ENCODE measurements at places on chromosomes 1 and 21.

- DNase-seq, result no peak
Measured at GRCh38 chr1:175195798-175196197, 3.2 kb upstream of the KIAA0040 start.

GRCh38 chr21:45078877-45079281, 4.5 kb downstream of the ADARB1 start:
- peak; percentile 74 for DNase-seq

GRCh38 chr1:79749607-79750006, 743.1 kb upstream of the ADGRL4 start:
- no peak for DNase-seq

DNA sequence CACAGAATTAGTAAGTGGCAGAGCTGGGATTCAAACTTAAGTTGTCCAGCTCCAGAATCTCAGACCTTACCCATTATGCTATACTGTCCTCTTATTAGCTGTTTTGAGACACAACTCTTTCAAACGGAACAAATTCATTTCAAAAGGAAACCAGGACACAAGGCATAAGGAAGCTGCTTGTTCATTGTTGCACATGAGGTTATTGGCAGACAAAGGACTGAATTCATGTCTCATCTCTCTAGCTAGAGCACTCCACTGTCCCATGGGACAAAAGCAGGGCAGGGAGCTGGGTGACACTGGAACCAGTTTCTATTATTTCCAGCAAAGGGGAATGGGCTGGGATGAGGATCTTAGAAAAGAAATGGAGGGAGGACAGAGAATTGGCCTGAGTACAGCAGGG, 26.4 kb downstream of the CHI3L2 start:
- DNase-seq, result no peak

DNA sequence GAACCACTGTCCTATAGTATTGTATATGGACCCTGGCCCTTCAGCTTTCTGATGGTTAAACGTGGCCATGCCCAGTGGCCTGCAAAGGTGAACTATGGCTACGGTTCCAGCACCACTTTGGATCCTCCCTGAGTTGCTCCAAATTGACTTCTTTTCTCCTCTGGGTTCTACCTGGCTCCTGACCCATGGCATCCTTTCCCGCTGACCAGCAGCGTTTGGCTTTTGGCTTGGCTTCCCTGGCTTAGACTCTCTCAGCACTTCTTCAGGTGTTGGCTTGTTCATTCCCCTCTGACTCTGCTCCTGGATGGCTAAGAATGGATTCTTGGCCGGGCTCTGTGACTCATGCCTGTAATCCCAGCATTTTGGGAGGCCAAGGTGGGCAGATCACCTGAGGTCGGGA, 152.9 kb downstream of the CNIH3 start:
- no peak for DNase-seq

DNA sequence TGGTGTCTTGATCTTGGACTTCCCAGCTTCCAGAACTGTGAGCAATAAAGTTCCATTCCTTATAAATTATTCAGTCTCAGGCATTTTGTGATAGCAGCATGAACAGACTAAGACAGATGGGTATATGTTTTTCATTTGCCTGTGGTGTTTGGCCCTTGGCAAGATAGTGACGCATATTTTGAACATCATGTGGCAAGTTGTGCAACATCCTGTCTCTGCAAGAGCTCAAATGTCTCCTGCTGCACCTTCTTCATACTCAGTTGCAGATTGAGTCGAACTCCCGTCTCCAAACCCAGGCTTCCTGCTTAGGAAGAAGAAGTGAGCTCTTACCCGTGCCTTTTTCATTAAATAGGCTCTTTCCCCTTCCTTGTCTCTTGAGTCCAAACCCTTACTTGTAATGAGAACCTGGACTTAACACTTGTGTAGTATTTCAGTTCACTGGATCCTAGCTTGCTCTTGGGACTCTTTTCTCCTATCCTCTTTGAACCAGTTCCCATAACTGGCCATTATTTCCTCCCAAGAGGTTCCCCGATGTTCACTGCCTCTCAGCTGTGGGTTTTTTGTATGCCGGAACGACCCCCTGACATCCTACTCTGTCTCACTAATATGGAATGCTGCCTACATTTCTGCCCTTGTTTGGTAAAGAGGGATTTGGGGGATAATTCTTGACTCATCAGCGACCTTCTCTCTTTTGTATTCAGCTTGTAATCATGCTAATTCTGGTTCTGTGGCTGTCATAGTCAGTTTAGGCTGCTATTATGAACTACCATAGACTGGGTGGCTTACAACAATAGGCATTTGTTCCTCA, 125.0 kb upstream of the KCNK2 start:
- DNase-seq, result no peak

DNA sequence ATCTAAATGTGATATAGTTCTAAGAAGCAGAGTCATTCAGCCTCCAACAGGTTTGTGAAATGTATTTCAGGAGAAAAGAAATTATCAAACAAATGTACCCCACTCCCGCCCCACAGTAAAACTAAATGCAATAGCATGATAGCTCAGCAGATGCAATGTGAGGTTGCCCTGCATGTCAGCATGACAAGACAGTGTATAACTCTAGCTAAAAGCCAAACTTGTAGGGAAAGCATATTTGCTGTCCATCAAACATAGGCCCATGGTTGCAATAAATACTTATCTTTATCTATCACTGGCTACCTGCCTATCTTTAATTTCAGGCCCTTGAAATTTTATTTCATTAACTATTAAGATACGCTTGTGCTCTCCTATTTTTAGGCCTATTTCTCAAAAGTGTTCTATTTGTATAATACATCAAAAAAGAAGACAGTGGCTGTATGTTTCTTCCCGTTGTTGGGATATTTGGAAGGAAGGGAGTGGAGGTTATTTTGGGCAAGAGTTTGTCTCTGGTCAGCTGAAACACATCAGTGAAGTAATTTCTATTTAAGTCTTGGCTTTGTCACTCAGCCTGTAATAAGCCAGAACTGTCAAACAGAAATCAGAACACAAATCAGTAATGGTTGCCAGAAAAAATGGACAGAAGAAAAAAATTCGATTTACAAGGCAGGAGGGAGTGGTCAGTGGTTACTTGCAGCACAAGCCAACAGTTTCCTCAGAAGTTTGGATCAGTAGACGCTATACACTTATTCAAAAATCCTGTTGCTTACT, 307.4 kb upstream of the ADGRL2 start:
- DNase-seq, result no peak

DNA sequence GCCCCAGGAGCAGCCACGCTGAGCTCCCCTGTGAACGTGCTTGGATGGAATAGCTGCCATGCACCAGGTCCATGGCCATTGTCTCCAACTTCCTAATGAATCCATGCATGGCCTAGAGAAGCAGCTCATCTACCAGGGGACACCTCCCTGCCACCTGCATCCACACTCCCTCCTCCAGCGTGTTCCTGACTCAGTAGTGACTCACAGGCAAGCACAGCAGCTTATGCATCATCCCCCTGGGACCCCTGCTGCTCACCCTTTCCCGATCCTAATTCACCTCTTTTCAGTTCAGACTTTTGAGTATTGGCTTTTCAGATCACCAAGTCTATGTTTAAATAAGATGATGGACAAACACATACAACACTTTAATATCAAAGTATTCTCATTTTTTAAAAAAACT, 39.9 kb upstream of the TADA1 start:
- no peak for DNase-seq

GRCh38 chr1:61844006-61844405, 101.7 kb downstream of the PATJ start:
- no peak for DNase-seq

GRCh38 chr21:38325731-38326420, 69.1 kb downstream of the KCNJ15 start:
- DNase-seq, result no peak

DNA sequence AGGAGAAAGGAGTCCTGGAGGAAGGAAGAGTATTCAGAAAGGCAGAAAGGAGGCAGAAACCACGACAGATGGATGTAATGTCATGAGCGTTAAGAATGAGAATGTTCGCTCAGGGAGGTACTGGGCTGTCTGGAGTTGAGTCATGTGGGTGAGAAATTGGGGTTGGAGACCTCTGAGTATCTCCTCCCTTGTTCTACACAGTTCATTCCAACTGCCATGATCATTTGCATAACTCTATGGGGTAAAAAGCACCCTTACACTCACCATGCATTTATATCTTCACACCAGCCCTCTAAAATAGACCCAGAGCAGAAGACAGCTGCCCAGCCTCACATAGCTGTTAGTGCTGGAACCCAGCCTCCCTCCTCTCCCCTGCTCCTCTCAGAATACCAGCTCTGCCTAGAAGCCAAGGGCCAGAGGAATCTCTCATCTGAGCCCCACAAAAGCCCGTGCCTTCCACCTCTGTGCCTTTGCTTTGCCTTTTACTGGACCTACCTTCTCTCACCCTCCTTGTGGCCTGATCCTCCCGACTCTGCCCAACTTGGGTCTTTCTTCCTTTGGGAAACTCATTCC, 85.2 kb downstream of the BEND5 start:
- DNase-seq, result no peak

- DNase-seq, result no peak
Measured at GRCh38 chr1:41924911-41925310, 6.2 kb upstream of the HIVEP3 start.

DNA sequence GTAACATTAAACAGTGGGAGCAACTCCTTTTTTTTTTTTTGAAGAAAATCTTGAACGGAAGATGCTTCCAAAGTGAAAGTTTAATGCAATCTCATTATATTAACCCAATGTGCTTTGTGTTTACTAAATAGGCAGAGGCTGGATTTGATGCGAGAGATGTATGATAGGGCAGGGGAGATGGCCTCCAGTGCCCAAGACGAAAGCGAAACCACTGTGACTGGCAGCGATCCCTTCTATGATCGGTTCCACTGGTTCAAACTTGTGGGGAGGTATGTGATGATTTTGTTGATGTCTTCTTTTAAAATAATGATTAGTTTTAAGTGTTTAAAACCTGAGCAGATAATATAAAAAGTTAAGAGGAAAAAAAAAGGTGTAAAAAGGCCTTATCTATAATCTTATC, 74.2 kb upstream of the PGD start:
- DNase-seq, result no peak

DNA sequence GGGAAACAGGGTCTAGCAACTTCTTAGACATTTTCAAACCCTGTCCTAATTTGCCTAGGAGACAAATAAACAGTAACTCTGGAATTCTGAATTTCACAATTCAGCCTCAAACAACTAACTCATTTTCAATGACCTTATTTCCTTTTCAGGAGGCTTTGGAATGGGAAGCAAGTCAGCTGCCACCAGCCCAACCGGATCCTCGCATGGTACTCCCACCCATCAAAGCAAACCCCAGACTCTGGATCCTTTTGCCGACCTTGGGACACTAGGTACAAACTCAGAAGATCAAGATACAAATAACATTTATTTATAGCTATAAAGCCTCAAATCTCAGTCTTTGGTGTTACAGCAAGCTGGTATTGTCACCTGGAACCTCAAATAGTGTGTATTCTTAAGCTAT, 18.9 kb upstream of the LEPR start:
- no peak for DNase-seq

- no peak for DNase-seq
Measured at GRCh38 chr1:246923482-246923881, 8.3 kb downstream of the AHCTF1 start.

GRCh38 chr1:245645894-245646293, 491.1 kb downstream of the KIF26B start:
- no peak for DNase-seq

GRCh38 chr1:180849031-180849775, 63.5 kb upstream of the KIAA1614 start:
- no peak for DNase-seq

GRCh38 chr1:43101061-43101460, 71.0 kb downstream of the EBNA1BP2 start:
- no peak for DNase-seq

DNA sequence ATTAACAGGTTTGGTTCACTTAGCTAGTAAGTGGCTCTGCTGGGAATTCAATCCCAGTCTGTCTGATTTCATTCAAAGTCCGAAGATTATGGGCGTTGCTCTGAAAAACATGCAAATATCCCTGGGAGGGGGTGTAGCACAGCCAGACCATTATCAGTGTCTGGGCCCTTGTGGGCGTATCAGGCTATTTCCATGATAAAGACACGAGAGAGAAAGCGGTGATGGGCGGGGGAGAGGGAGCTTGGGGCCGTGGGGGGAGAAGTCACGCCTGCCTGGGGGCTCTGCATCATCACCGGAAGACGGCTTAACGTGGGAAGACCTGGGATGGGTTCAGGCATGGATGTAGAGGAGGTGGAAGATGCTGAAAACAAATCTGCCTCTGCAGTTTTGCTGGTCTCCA, 25.8 kb downstream of the IL6R start:
- DNase-seq, result no peak

DNA sequence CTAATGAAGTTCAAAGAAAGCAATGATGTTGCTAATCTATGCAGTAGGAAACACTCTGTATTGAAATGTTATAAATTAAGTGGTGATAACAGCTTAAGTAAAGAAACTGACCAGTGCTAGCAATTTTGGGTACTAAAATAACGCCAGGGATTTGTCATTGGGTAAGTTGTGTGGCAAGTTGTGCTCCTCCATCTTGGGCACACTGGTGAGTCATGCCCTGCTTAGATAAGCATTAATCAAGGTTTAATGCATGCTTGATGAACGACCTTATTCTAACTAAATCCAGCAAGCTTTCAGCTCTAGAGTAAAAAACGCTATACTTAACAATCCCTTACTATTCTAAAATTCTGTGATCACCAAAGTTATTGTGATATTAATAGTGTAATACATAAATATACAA, 25.2 kb downstream of the VAMP4 start:
- DNase-seq, result no peak

GRCh38 chr1:168288311-168289052, 7.8 kb downstream of the TBX19 start:
- DNase-seq, result no peak

DNA sequence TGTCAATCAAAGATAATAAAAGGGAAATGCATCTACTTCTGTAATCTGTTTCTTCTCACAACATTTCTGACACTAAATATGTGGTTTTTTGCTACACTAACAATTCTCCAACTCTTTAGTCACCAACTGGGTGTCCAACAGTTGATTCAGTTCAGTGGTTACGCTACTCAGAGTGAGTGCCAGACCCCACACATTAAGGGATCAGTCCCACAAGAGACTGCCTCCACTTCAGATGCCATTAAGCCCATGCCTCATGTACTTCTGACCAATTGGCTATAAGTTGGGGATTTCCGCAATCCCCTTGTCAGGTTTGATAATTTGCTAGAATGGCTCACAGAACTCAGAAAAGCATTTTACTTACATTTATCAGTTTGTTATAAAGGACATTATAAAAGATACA, 28.4 kb downstream of the RNF2 start:
- no peak for DNase-seq

- no peak for DNase-seq
Measured at GRCh38 chr1:147515045-147515869, 26.0 kb upstream of the BCL9 start.

DNA sequence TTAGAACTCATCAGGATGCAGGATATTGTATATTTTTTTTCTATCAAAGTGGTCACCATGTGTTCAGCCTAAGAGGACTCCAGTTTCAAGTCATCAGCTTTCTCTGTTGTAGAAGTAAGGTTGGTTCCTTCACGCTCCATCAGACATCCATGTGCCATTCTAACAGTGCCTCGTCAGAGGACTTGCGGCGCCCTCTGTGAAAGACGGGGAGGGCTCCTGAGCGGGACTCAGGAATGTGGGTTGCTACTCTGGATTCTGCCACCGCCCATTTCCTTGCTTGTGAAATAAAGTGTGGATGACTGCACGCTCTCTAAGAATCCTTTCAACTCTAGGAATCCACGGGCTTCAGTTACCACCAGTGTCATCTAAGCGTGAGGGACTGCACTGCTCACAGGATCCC, 593.5 kb downstream of the KIF26B start:
- DNase-seq, result no peak

Measured in CD4-positive, alpha-beta T cell treated with Interferon alpha-2 for 1 hour (primary cell).